ENCODE measurements at places on chromosomes 5 and 9.

DNA sequence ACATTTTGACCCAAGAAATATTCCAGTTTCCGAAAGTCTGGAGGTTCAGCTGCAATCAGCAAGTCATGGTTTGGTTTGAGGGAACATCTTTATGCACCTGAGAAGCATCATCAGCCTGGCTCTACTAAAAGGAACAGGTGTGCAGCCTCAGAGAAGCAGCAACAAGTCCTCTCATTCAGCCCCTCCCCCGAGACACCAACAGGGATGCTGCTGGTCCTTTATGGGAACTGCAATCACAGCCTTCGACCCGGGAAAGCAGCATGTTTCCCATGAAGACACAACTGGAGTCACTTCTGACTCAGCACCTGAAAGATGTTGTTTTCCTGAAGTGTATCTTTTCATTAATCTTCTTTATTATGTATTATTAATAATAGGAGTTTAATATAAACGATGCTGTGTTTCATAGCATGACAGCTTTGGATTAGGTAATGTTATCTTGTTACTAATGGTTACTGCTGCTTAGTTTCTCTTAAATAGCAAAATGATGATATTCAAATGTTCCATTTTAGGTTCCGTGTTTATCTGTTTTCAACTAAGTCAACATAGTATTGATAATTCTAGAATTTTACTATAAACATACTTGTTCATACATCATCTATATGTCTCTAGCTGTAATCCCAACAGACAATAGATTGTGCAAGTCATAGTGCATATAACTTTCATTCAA lies 15.6 kb upstream of the NREP start:
- no peak for DNase-seq

- no peak for DNase-seq
Observed at GRCh38 chr5:108251350-108251749, 130.5 kb downstream of the FBXL17 start.

DNA sequence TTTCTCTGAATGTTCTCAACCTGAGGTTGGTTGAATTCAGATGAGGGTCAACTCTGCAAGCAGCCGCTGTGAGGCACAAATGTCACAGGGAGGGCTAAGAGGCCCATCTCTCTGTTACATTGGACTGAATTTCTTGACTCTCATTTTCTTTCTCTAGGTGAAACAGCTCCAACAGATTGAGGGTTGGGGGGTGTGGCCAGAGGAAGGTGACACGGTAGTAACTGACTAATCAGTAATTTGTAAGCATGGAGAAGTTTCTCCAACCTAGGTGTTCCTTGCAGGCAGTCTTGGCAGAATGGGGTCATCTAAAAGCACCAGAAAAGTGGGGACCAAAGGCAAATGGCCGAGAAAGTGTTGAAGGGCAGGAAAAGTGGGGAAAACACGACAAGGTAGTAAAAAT lies 16.8 kb downstream of the CCT5 start:
- no peak for DNase-seq

GRCh38 chr5:108372369-108372768 lies 9.5 kb downstream of the FBXL17 start:
- DNase-seq = no peak

- no peak for DNase-seq
Observed at GRCh38 chr9:133523106-133523505, 1.7 kb downstream of the MYMK start.

- no peak for DNase-seq
Observed at GRCh38 chr5:54309276-54309675, 1.1 kb downstream of the ARL15 start.

- DNase-seq = no peak
Observed at GRCh38 chr9:123090956-123091355, 57.5 kb downstream of the GPR21 start.

DNA sequence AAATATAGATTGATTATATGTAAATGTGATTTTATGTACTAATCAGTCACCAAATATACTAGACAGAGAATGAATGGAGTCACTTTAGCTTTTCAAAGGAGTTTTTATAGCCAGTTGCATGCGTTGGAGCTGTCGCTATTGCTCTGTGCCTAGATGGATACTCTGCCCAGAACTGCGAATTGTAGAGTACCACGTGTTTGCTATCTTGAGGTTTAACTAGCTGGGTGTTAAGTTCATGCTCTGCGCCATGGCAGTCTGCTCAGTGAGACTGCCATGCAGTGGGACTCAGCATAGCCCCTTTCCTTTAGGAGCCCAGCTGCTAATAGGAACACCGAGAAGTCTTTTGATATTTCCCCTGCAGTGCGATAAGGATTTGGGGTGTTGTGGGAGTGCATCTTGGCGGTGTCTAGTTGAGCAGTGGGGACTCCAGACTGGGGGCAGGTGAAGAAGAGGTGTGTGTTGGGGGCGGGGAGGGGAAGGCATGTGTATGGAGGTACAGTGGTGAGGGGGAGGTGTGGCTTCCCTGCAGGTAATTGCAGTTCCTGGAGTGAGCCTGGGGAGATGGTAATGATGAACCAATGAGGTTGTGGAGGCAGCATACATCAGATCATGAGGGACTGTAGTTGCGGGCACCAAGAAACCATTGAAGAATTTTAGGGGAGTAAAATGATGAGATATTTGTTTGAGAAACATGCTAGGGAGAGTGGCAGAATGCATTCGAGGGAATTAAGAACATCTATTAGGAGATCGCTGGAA lies 118.9 kb downstream of the TRIO start:
- no peak for DNase-seq

DNA sequence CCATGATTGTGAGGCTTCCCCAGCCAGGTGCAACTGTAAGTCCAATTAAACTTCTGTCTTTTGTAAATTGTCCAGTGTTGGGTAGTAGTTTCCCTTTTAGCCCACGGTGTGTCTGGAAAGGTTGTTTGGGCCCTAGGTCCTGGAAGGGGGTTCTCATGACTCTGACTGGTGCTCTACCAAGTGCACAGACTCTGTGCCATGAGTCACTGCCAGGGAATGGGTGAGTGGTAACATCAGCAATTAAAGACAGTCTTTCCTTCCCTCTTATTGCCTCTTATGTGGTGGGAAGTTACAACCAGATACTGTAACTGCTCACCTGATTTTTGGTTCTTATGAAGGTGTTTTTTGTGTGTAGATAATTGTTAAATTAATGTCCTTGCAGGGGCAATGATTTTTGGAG lies 141.2 kb downstream of the PRDM9 start:
- DNase-seq = no peak

GRCh38 chr9:97958812-97959511 lies 21.0 kb upstream of the HEMGN start:
- DNase-seq = no peak

GRCh38 chr5:93304456-93305250 lies 276.4 kb downstream of the NR2F1-AS1 start:
- DNase-seq = no peak

DNA sequence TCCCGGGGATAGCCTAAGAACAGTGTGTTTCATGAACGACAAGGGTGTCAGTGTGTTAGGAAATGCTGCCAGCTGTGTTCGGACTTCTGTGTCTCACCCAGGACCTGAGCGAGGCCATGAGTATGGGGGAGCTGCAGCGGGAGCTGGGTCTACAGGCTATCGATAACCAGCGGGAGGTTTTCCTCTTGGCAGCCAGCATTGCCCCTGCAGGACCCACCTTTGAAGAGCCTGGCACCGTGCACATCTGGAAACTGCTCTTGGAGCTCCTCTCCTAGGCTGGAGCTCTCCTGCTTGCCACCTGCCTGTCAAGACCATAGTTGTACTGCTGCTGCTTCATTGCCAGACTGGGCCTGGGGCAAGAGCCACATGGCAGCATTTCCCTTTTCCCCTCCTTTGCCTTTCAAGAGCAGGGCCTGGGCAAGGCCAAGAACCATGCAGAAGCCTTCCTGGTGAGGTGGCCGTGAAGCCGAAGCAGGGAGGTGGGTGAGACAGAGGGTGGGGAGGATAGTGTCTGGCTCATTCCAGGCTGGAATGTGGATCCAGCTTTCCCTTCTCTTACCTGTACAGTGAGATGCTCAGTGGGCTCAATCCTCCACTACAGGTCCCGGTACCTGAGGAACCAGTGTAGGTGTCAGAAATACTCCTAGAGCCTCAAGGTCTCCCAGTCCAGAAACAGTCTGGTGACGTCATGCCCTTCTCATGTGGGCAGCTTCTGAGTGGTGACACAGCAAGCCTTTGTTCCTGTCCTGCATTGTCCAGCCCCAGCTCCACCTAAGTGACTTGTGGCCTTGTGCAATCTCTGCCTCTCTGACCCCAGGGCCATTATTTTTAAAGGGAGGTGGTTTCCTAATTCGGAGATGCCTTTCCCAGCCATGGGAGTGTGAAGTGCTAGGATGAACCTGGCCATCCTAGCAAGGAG lies 6.6 kb downstream of the ARL10 start:
- DNase-seq = no peak

GRCh38 chr5:145948921-145949320 lies 12.5 kb downstream of the SH3RF2 start:
- no peak for DNase-seq

DNA sequence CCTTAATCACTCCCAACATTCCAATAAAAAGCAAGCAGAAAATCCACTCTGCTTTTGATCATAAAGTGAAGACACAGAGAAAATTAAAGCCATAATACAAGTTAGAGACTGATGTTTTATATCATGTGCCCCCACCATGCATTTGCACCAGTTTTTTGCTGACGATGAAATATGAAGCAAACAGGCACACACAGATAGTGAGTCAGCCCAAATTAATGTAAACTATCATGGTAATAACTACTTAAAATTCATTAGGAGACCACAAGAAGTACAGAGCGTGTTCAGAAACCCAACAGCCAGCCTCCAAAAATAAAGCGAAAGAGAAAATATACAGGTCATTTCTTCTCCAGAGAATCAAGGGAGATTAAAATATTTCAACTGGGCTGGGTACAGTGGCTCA lies 46.4 kb upstream of the KDM4C start:
- DNase-seq = no peak

GRCh38 chr5:158976035-158976434 lies 123.7 kb downstream of the EBF1 start:
- no peak for DNase-seq

DNA sequence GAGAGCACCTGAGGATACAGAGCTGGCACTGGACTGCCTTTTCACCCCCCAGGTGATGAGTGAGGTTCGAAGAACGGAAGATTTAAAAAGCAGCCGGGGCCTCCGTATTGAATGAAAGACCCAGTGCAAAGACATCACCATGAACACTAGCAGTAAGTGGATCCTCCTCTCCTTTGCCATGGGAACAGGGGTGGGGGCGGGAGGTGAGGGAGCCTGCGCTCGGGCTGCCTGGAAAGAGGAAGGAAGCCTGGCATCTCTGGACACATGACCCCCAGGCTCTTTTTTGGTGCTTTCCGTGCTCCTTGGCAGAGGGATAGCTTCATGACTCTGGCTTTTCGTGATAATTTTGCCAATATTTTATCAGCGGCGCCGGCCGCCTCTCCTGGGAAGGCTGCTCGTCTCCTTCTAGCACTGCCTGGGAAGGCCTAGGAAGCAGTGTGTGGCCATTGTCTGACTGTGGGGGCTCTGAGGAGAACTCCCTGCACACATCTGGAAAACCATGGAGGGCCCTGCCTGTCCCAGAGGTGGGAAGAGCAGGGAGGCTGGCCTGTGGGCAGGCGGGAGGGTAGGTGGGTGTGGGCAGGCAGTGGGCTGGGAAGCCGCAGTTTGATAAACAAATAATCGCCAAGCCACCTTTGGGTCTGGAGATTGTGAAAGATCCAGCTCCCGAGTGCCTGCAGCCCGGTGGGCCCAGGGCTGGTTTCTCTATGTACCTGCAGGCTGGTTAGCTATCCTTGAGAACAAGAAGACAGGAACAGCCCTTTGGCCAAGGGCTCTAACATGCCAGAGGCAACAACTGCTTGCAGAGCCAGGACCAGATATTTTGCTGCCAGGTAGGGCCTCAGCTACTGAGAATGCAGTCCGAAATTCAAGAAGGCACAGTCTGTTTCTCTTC lies 911 bp downstream of the ABLIM3 start:
- no peak for DNase-seq

DNA sequence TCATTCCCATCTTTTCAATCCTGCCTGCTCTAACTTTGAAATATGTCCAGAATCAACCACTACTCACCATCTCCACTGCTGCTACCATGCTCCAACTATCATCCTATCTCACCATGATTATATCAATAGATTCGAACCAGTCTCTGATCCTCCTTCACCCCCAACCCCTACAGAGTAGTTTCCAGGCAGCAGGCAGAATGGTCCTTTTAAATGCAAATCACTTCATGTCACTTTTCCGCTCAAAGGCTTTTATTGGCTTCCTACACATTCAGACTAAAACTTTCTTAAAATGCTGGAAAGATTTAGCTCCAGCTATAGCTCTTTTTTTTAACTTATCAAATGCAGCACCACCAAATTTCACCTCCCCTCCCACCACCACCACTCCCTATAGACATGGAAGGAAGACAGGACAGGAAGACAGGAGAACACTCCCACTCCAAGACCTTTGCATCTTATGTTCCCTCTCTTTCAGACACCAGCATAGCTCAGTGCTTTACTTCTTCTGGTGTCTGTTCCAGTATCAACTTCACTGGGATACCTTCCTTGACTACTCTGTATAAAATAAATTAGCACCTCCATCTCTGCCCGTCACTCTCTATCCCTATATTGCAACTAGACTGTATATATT lies 9.9 kb upstream of the PPP2R2B start:
- no peak for DNase-seq

- no peak for DNase-seq
Observed at GRCh38 chr5:78640662-78641474, 7.7 kb downstream of the LHFPL2 start.

DNA sequence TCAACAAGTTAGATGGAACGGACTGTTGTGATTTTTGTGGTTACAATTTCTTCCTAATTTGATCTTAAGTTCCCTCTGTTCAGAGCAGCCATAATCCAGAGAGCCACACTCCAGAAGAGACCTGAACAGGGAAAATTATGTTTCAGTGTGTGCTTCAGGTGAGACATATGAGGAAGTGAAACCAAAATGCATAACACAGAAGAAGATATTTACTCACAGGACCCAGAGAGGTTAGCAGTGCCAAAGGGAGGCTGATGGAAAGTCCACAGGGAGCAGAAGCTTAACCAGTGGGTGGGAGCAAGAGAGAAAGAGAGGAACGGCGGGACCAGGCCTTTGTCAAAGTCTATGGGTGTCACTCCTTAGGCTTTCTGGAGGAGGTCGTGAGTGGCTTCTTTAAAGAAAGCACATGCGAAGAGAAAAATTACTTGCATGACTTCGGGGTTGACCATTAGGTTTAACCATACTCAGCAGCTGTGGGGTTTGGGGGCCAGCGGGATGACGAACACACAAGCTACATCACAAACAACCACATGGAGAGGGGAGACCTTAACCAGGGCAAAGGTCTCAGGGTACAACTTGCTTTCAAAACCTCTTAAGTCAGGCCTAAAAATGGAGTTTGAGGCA lies 141.4 kb downstream of the MED10 start:
- no peak for DNase-seq

GRCh38 chr5:64773533-64773932 lies 4.8 kb downstream of the CWC27 start:
- no peak for DNase-seq

DNA sequence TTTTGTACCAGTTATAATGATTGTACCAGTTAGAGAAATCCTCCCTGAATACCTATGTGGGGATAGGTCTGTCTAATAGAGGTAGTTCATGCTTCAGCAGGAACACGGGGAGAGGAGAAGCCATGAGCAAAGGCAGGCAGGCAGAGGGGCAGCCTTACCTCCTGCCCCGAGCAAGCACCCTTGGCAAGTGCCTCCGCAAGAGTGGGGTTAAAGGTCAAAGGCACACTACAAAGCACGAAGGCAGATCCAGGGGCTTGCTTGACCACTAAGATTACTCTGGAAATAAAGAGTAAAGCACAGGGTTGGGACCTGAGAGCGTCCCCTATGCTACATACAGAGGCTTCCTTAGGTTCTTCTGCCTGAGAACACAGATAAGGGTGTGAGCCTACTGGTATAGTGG lies 100.9 kb downstream of the SEMA6A start:
- no peak for DNase-seq

- DNase-seq = no peak
Observed at GRCh38 chr5:116838011-116838536, 263.5 kb upstream of the SEMA6A start.

All from activated T-cell treated with anti-CD3 and anti-CD28 coated beads for 4 hours (primary cell).